Cardiac ventricle fibroblast (primary cell): ENCODE measurements at places on chromosomes 5 and 9. TPM values are rescaled to one million over a fixed set of nuclear protein-coding genes. Genes with fewer than 3 reads are reported as not detected.

The FBXL17 gene
- total RNA-seq = 7.0 and 7.9 TPM in 2 replicates

The PDZD2 gene
- total RNA-seq = 3.7 and 6.8 TPM in 2 replicates

The CDKN2B gene
- 16.2 and 20.4 TPM in 2 replicates for total RNA-seq

The CAVIN4 gene
- 0.24 and 0.25 TPM in 2 replicates for total RNA-seq

The DCTN4 gene
- 54.2 and 57.0 TPM in 2 replicates for total RNA-seq

The CMYA5 gene
- total RNA-seq = 0.25 and 0.54 TPM in 2 replicates

The SOHLH1 gene
- not detected in 2 replicates for total RNA-seq

The OSMR gene
- total RNA-seq = 135 and 137 TPM in 2 replicates

The GPRIN1 gene
- total RNA-seq = 2.2 and 2.4 TPM in 2 replicates

The OR2Y1 gene
- not detected in 2 replicates for total RNA-seq

The ADAMTS16 gene
- not detected in 2 replicates for total RNA-seq

The PCDHA1 gene
- total RNA-seq = 0.05 TPM in 1 of 2 replicates, not detected in the other

The B4GALT7 gene
- total RNA-seq = 26.5 and 30.3 TPM in 2 replicates
